ENCODE measurements at places on chromosomes 13 and 19.

GRCh38 chr13:77291774-77292173 is 35.1 kb downstream of the MYCBP2 start:
- DNase-seq, result no peak

GRCh38 chr13:75447493-75447892 is 34.5 kb downstream of the TBC1D4 start:
- DNase-seq, result no peak

DNA sequence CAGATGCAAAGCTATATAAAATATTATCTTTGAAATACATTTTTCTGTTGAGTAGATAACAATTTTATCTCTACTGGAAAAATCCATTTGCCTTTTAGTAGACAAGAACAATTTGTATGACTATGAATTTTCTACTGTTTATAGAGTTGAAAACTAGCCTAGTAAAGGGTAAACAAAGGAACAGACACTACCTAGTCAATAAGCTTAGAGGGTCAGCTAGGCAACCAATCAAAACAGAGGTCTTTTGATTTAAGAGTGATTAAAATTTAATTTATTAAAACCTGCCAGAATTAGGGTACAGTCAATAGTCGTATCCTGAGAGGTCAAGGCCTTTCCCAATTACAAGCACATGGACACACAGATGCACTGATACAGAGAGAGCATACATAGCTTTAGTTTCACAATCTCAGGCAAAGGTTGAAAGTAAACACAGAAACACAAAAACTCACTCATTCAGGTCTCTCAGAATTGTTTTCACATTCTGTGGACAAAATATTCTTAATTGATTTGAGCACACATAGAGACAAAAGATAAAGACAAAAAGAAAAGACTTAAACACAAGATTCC is 24.5 kb upstream of the GPC6 start:
- DNase-seq, result no peak

GRCh38 chr13:106566641-106567473 is 1.1 kb downstream of the ARGLU1 start:
- DNase-seq, result no peak

- no peak for DNase-seq
Observed at GRCh38 chr13:43263047-43263446, 239.7 kb downstream of the DNAJC15 start.

- no peak for DNase-seq
Observed at GRCh38 chr19:16201011-16201391, 3.3 kb downstream of the AP1M1 start.

DNA sequence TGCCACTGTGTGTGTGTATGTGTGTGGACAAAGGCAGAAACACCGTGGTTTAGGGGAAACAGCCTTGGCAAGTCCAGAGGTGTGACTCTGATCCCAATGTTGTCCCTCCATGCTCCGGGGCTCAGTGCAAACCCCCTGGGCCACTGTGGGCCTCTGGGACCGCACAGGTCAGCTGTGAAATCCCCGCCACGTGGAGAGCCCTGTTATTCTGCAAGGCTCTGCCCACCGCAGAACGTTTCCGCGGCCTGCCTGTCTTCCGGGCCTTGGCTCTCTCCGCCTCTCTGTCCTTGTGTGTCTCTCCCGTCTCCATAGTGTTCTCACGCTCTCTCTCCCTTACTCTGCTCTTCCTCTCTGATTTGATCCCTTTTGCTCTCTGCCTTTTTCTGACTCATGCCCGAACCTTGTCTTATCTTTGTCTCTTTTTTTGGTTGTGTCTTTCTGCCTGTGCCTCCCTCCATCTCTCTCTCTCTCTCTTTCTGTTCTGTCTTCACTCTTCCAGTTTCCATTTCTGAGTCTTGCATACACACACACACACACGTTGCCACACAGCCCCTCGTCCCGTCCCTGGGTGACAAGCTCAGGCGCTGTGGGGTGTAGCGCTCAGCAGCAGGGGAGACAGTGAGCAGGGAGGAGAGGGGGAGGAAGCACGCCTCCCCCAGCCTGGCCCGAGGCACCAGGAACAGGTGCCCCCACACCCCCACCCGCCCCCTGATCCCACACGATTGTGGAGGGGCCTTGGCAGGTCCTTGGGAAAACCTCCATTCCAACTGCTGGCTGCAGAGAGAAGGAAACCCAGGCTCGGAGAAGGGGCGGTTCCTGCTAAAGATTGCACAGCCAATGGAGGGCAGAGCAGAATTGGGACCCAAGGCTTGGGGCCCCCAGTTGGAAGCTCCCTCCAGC is 3.0 kb downstream of the TTYH1 start:
- DNase-seq, result no peak
